ENCODE measurements at places on chromosomes 11 and 22. TPM values are rescaled to one million over a fixed set of nuclear protein-coding genes. Genes with fewer than 3 reads are reported as not detected.

CCDC157 gene
- 7.1 TPM for total RNA-seq

CCDC116 gene
- total RNA-seq: not detected

EMID1 gene
- 1.3 TPM for total RNA-seq

BIRC3 gene
- total RNA-seq: 239 TPM

SLC22A6 gene
- total RNA-seq: not detected

DNA sequence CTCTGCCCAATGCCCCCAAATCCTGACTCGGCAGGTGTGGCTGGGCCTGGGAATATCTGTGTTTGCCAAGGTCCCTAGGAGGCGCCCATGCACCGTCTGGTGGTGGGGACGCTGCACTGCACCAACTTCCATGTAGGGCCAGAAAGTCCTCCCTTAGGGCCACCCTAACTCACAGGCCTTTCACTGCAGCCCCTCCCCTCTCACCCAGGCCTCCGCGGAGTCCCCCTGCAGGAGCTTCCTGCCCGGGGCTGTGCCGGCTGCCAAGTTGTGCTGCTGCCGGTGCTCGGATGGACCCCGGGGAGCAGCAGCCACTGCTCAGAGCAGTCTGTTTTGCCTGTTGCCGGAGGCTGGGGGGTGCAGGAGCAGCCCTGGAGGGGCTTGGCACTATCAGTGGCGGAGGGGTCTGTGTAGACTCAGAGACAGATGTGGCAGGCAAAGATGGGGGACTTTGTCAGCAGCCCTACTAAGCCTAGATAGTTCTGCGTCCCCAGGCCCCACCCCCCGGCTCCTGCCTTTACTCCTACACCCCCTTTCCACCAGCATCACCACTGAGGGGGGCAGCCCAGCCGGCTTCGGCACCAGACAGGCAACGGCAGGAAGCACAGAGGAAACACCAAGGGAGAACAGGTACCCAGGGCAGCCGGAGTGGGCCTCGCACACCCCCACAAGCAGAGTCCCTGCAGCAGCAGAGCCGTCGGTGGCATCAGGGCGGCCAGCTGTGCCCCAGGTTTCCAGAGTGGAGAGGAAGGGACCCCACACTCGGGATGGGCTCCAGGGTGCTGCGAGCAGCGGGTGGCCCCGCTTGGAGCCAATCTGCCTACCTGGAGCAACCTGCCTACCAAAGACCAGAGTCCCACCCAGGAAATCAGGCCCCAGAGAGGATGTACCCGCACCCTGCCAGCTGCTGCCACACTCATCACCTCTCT is 124.3 kb downstream of the TRIM29 start:
- no peak for DNase-seq

GRCh38 chr22:27213294-27213693 is 555.9 kb downstream of the MIAT start:
- no peak for DNase-seq

GRCh38 chr11:87740968-87741367 is 434.3 kb downstream of the RAB38 start:
- DNase-seq: no peak

GRCh38 chr22:42937164-42937843 is 77.6 kb downstream of the PACSIN2 start:
- DNase-seq: peak; percentile 60

DNA sequence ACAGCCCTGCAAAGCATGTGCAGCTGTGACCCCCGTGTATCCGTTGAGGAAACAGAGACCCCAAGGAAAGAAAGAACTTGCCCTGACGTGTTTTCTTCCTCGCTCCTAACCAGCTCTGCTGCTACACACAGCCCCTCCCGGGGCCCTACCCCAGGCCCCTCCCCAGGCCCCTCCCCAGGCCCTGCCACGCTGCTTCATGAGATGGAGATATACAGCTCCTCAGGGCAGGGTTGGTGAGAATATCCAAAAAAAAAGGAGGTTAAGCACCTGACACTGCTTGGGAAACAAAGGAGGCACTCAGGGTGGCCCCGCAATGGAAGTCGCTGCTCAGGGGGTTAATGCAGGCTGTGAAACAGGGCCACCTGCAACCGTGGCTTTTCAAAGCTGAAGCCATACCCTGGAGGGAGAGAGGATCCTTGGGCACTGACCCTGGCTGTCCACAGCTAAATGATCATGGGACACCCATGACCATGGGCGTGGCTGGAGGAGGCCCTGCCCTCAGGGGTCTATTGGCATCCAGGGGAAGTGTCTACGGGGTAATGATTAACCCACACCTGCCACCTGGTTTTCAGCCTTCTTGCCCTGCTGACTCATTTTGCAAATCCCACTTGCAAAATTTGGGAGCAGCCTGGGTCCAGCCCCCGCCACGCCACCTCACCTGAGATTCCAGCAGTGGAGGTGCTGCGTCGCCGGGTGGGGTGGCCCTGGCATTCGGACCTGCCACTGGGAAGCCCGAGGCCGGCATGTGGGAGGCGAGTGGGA is 112.1 kb upstream of the ANO1 start:
- no peak for DNase-seq

DNA sequence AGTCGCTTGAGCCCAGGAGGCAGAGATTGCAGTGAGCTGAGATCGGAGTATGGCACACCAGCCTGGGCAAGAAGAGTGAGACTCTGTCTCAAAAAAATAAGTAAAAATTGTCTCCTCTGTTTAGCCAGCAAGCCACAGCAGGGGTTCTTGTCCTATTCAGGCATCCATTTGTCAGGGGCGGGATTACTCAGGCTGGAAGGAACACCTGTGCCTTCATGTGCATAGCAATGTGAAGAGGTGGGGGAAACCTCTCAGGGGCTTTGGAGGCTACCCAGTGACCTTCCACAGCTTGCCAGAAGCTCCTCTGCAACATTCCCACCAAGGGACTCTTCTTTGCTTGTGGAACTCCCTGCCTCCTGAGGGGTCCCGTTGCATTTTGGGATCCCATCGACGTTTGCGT is 63.3 kb downstream of the FBLN1 start:
- no peak for DNase-seq

DNA sequence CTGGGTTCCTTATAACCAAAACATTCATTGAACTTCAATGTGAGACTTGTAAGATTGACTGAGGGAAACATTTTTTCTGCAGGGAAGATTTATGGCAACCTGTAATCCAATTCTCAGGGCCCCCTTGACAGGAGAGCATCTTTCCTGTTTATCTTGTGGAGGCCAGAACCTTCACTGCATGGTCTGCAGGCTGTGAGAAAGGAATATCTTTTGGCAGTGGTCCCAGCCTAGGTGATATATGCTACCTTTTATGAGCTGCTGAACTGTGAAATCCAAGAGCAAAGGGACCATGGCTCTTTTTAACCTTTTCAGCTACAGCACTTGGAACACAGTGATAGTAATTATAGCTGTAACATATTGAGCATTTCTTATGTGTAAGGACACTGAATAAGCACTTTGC is 590.2 kb upstream of the B3GAT1 start:
- no peak for DNase-seq

- DNase-seq: no peak
These were observed 40.1 kb upstream of the CTSC start for GRCh38 chr11:88377646-88378045.

Measured in CD4-positive, CD25-positive, alpha-beta regulatory T cell (primary cell).